Left lobe of liver (tissue), 2 donors: ENCODE measurements at places on chromosomes 6 and 20. TPM values are rescaled to one million over a fixed set of nuclear protein-coding genes. Genes with fewer than 3 reads are reported as not detected.

RAET1E gene
- not detected for total RNA-seq

HSPA12B gene
- total RNA-seq = 1.4 TPM

PSMB8 gene
- 41.1 TPM for total RNA-seq

DAAM2 gene
- 6.0 TPM for total RNA-seq

TRIM10 gene
- total RNA-seq = 1.9 TPM

NMBR gene
- not detected for total RNA-seq

WFDC5 gene
- total RNA-seq = not detected

CDKAL1 gene
- total RNA-seq = 5.1 TPM
